ENCODE measurements at places on chromosomes 2 and 18.

DNA sequence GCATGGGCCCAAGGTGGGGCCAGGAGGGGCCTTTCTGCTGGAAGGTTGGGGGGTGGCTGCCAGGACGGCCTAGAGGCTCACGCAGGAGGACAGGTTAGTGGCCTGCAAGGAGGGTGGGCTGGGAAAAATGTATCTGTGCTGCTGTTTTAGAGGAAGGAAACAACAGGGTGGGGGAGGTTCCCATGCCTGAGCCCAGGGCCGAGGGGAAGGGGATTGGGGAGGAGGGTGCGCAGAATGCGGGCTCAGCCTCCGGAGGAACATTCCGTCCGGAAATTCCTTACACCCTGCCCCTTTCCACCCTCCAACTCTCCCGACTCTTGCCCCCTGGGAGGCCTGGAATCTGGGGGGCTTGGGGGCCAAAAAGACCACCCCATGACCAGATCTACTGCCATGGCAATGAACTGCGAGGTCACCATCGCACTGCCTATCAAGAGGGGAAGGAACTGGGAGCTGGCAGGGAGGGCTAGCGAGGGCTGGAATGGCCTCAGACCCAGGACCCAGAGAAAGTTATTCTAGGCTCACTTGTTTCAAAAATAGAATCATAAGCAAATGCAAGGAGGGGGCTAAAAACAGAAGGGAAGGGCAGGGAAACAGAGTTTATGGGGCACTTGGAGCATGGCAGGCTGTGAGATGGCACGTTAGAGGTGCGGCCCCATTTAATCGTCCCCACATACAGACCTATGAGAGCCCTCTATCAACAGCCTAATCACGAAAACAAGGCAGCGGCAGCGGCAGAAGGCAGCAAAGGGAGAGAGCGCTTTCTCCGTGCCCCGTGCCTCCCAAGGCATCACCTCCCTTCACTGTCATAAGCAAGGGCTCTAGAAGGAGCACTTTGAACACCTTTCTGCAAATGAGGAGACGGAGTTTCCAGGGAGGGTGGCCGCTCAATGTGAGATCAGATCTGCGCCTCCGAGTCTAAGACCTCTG is 90.4 kb downstream of the TNS1 start:
- no peak for DNase-seq

- DNase-seq, result no peak
Measured at GRCh38 chr2:239285071-239285931, 115.5 kb downstream of the HDAC4 start.

DNA sequence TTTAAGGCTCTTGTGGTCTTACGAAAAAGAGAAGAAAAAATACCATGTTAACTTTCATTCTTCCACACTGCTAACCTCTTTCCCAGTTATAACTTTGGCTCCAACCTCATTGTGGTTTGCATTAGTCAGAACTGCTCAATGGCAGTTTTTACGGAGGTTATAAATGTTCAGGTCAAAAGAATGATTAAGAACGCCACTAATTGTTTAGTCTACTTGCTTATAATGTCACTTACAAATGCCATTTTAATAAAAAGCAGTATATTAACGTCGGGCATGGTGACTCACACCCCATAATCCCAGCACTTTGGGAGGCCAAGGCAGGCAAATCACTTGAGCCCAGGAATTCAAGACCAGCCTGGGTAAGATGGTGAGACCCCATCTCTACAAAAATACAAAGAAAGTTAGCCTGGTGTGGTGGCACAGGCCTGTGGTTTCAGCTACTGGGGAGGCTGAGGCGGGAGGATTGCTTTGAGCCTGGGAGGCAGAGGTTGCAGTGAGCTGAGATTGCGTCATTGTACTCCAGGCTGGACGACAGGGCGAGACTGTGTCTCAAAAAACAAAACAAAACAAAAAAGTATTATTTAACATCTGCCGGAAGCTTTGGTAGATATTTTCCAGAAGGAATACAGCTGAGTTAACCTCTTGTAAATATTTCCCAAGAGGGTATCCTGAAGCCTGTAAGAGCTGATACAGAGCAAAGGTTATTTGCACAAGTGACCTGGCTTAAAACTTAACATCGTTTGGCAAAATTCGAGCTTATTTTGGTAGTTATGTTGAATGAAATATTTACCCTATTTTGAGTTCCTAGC is 5.1 kb downstream of the AGPS start:
- DNase-seq, result no peak

DNA sequence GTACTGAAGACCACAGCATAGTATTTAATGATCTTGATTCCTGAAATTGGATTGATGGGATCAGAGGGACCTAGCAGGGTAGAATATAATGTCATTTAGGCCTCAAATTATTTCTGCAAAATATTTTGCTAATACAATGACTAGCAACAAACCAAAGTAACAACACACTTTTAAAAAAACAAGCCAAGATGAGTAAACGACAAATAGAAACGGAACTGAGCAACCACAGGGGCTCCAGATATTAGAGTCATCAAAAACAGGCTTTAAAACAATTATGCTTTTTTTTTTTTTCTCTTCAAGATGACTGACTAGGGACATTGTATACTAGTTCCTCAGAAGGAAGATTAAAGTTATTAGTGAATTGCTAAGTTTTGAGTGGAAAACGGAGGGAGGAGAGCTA is 447.1 kb upstream of the MMADHC start:
- no peak for DNase-seq

GRCh38 chr2:74142340-74142739 is 5.4 kb downstream of the BOLA3 start:
- DNase-seq, result no peak

- no peak for DNase-seq
Measured at GRCh38 chr2:28516950-28517349, 21.1 kb downstream of the PLB1 start.

DNA sequence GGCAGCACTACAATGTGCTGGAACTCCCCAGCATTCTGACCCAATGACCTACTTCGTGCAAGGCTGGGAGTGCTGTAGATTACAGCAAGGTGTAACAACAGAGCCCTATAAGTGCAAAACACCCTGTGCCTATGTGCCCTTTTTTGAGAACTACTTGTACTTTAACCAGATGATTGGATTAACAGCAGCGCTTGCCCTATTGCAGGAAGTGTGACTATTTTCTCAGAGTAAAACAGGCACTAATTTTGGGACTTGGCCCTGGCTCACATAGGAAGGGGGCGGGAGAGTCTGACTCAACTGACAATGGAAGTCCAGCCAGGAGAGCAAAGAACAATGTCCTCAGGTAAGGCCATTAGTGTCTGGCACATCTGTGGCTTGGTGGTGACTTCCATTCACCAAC is 35.6 kb upstream of the RNF125 start:
- DNase-seq, result no peak

DNA sequence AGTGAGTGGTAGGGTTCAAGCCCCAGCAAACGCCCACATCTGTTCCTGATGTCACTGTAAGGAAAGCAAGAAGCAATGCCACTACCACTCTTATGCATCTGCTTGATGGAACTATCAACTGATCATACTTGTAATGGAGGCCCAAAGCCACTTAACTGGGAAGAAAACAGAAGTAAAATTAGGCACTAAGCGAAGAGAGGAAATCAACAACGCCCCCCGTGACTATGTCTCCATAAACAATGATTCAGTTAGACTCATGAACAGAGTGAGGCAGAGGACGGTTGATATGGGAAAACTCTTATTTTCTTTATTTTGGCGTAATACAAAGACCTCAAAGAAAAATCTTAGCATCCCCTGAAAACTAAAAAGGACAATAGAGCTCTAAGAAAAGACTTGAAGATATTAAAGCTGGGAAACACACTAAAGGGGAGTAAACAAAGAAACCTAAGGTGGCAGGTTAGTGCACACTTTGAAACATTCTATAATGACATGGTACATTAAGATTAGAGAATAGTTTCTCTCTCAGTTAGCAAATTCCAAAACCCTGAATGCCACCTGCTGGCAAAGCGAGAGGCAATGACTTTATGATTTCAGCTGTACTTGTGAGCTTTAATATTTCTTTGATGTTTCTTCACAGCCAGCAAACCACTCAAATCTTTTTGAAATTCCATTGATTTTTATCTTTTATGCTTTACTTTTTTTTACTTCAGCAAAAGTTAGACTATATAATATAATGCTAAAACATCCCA is 86.5 kb downstream of the LRP2 start:
- DNase-seq, result no peak

DNA sequence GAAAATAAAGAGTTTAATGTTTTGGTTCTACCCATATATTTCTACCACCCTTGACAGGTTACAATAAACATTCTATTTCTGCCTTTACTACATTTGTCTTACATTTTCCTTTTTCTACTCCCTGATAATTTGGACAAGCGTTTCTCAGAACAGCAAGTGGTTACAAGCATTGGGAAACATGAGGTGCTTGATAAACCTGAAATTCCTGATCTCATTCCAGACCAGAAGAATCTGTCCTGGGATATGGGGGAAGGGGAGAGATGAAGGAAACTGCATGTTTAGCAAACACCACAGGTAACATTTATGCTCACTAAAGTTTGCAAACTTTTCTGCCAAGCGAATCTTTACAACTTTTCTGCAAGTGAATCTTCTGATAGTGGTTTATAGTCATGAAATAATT is 28.3 kb upstream of the DSC1 start:
- no peak for DNase-seq

Measured in stimulated activated CD8-positive, alpha-beta memory T cell treated with anti-CD3 and anti-CD28 coated beads, Interleukin-4, amount 100 ng/mL, for 24 hours (primary cell).